ENCODE measurements at places on chromosomes 11 and 22.

DNA sequence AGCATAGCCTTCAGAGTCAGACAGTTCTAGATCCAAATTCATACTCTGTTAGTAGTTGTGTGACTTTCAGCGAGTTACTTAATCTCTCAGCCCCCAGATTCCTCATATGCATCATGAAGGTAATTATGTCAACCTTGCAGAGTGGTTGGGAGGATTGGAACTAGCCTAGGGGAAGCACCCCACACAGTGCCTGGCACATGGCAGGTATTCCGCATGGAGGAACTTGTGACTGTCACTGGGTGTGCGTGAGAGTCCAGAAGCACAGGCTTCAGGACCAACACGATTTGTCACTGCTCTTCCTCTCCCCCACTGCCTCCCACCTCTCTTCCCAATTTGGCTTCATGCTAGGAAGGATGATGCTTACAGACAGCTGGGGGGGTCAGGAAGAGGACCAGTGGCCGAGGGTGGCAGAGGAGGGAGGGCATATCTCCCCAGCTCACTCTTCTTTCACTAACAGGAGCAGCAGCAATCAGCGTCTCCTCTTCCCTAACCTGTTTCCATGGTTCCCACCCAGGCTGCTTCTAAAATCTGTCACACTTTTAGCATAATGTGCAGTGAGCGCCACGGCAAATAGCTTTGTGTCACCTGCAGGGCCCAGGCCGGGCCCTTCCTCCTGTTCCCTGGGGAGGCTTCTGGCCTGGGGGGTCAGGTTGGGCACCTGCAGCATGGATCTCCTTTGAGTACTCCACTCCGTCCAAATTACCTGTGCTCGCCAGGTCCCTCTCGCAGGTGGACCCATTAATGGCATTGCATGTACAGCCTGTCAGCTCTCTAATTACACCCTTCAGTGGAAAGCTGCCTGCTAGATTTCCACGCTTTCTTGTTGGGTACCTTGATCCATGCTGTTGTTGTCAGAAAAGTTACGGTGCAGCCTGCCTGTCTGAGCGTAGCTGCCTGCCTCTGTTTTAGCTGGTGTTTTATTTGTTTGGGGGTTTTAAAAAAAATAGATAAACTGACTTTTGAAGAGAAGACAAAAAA is 400.4 kb downstream of the NXPE2 start:
- no peak for DNase-seq

DNA sequence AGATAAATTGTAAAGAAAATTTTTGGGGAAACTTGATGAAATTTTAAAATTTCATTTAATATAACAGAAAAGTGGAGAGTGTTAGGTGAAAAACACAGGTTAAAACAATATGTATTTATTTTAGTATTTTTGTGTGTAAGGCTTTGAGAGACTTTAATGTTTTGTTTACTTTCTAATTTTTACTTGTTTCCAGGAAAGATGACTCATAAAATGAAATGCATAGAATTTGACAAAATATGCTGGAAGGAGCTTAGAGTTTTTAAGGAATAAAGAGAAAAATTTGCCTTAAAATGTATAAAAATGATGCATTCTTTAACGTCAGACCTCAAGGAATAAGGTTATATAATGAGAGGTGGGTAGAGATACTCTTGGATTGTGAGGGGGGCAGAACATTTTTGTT is 1205.1 kb upstream of the CNTN5 start:
- no peak for DNase-seq

GRCh38 chr11:46222490-46223251 is 54.8 kb upstream of the CREB3L1 start:
- no peak for DNase-seq

DNA sequence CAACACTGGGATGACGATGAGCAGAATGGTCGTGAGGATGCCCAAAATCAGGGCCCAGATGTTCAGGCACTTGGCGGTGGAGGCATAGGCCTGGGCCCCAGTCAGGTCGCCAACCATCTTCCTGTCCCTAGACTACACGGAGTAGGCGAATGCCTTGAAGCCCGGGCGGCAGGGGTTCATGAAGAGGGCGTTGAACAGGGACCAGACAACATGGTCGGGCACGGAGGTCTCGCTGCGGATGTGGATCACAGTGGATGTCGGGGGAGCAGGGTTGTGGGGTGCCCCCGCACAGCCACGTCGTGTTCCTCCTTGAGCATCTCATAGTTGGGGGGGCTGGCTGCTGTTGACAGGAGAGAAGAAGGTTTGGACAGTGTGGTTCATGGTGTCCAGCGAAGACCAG is 9.5 kb downstream of the MYEOV start:
- DNase-seq: no peak

GRCh38 chr11:32893093-32893342 is 407 bp downstream of the QSER1 start:
- DNase-seq: no peak

- no peak for DNase-seq
Measured at GRCh38 chr11:9075556-9075955, 15.8 kb downstream of the SCUBE2 start.

All from right kidney (tissue), 9 donors.